ENCODE measurements at places on chromosomes 4 and X. TPM values are rescaled to one million over a fixed set of nuclear protein-coding genes. Genes with fewer than 3 reads are reported as not detected.

GRCh38 chrX:88881536-88881935 lies 134.5 kb downstream of the CPXCR1 start:
- no peak overlapping the region for H3K4me3 ChIP-seq
- no peak for DNase-seq
- no peak overlapping the region for H3K27ac ChIP-seq
- H3K4me1 ChIP-seq = no peaks in the 10 kb centered on the region
- no peaks in the 10 kb centered on the region for H3K36me3 ChIP-seq

DNA sequence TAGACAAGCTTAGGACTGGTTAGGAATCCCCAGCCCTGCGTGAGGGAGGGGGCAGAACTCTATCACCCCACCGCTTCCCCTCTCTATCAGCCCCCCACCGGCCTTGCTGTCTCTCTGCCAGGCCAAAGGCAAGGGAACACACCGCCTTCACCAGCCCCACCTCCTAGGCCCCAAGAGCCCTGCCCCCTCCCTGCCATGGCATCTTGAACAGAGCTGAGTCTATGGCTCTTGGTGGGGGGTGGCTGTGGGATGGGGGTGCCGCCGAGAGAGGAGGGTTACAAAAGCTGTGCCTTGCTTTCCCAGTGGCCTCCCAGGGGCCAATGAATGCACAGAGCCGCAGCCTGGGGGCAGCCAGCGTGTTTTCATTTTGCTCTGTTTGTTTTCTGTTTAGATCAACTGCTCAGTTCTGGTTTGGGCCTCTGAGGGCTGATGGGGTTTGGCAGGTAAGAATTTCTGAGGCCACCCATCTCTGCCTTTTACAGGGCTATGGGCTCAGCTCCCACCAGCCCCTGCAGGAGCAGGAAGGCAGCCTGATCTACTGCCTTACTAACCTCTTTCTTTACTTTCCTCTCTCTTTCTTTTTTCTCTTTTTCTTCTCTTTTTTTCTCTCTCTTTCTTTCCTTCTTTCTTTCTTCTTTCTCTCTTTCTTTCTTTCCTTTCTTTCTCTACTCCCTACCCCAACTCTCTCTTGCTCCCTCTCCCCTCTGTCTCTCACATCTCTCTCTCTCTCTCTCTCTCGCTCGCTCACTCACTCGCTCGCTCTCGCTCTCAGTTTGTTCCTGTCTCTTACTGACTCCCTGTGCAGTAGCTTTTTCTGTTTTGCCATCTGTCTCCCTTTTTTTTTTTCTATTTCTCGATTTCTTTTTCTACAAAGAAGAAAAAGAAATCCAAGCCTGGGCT lies 128.3 kb downstream of the PJA1 start:
- H3K27ac ChIP-seq = no peak overlapping the region
- no peaks in the 10 kb centered on the region for H3K27me3 ChIP-seq
- DNase-seq = no peak
- H3K4me3 ChIP-seq = no peak overlapping the region
- no peaks in the 10 kb centered on the region for H3K4me1 ChIP-seq

DNA sequence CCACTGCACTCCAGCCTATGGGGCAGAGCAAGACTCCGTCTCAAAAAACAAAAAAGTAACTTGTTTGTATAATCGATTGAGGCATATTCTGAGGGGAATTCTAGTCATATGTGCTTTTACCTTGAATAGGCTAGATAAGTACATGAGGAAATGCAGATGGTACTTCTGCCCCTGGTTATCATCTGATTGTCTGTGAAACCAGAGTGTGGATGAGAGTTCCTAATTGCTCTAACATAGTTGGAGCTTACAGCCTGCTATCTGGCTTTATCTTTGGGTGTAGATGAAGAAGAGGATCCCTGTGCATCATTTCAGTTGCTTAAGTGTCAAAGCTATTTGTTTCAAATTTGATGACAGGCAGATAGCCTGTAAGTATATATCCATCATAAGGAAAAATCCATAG lies 205.1 kb downstream of the RAPGEF2 start:
- no peak overlapping the region for H3K27ac ChIP-seq
- no peak overlapping the region for H3K4me3 ChIP-seq
- H3K27me3 ChIP-seq = no peaks in the 10 kb centered on the region
- peaks cover 3% of the 10 kb centered on the region for H3K4me1 ChIP-seq

DNA sequence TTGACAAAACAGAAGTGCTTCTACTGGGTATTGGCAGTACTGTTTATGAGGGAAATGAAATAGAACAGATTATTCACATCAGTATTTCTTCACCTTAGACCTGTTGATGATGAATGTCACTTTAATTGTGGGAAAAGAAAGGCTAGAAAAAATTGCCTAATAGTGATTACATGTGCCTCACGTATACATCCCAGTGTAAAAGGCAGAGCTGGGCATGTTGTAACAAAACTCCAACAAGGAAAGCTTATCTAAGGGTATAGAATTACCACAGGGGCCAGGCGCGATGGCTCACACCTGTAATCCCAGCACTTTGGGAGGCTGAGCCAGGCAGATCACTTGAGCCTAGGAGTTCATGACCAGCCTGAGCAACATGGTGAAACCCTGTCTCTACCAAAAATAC lies 4.2 kb downstream of the PGM2 start:
- H3K27ac ChIP-seq = no peak overlapping the region
- H3K27me3 ChIP-seq = no peaks in the 10 kb centered on the region
- peaks cover 7% of the 10 kb centered on the region for H3K36me3 ChIP-seq
- no peak overlapping the region for H3K4me3 ChIP-seq
- peaks cover 17% of the 10 kb centered on the region for H3K4me1 ChIP-seq
- no peak for DNase-seq

Gene SLC38A5
- total RNA-seq = 18.4 TPM

Gene KIAA1210
- not detected for total RNA-seq

Gene PHF8
- total RNA-seq = 67.2 TPM

Measured in CD4-positive, alpha-beta memory T cell (primary cell).